ENCODE measurements at places on chromosomes 11 and 22.

DNA sequence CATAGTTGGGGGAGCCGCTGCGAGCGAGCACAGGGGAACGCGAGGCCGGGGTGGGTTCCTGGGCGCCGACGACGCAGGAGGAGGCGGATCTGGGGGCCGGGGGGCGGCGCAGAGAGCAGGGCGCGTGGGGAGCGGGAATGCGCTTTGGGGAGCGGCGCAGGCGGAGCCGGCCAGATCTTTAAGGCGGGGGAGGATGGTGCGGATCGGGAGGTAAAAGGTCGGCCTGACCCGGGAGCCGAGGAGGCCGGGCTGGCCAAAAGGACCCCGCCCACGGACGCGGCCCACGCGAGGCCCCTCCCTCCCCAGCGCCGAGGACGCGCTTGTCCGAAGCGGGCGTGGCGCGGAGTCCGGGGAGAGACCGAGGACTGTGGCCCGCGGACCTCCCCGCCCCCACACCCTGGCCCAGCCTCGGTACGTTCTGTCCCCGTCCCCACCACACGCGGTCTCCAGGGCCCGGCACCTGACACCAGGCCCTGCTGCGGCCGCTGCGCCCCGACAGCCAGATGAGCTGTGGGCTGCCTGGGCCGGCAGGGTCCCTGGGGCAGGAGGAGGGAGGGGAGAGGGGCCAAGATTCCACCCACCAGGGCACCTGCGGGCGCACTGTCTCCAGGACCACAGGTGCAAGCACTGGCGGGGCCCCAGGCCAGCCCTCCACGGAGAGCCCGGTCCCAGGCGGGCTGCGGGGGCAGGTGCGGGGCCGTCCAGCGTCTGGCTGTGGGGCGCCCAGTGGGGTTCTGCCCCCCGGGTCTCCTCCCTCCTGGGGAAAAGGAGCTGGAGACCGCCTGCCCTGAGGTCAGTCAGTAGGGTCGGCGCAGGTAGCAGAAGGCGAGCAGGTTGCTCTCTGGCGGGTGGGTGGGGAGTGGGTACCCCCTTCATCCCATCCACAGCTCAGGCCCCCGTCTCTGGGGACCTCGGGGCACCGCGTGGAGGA is 10.9 kb downstream of the PIM3 start:
- peak; percentile 63 for DNase-seq

GRCh38 chr11:83459798-83460197 is 173.6 kb upstream of the CCDC90B start:
- DNase-seq, result no peak

- no peak for DNase-seq
Measured at GRCh38 chr22:31544481-31545480, 48.4 kb downstream of the SFI1 start.

- peak; percentile 88 for DNase-seq
Measured at GRCh38 chr11:76236092-76236999, 30.0 kb upstream of the WNT11 start.

GRCh38 chr22:39117585-39118191 is 20.6 kb downstream of the APOBEC3H start:
- no peak for DNase-seq

GRCh38 chr11:937841-938261 is 12.2 kb downstream of the AP2A2 start:
- DNase-seq, result no peak

DNA sequence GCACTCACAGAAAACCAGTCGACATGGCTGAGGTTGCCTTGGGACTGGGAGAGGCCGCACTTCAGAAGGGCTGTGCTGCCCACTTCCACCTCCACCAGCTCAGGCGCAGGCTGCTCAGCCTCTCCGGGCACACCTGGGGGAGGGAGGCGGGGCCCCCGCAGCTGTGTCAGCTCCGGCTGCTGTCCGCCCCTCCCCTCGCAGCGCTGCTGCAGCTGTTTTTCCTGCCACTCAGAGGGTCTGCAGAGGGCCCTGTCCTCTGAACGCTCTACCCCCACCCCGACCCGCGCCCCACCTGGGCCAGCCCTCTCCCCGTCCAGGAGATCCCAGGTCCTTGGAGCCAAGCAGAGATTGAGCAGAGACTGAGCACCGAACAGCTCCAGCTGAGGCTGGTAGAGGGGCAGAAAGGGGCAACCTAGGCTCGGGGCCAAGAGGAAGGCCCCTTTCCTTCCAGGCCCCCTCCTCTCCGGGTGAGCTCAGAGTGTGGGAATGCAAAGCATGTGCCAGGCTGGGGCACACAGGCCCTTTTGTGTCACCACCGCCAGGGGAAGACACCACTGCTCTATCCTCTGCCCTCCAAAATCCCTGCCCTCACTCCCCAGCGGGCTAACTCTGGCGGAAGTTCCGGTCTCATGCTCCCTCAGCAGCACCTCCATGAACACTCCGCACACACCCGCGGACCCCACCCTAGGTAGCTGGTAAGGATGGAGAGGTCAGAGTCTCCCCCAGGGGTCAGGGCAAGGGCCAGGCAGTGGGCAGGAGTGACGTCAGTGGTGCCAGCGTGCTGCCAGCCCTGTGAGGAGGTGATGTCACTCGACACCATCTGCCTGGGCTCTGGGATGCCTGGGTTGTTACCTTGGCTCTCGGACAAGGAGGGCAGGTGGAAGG is 1.6 kb downstream of the MCAM start:
- no peak for DNase-seq

GRCh38 chr11:115739878-115740277 is 235.7 kb upstream of the CADM1 start:
- no peak for DNase-seq

DNA sequence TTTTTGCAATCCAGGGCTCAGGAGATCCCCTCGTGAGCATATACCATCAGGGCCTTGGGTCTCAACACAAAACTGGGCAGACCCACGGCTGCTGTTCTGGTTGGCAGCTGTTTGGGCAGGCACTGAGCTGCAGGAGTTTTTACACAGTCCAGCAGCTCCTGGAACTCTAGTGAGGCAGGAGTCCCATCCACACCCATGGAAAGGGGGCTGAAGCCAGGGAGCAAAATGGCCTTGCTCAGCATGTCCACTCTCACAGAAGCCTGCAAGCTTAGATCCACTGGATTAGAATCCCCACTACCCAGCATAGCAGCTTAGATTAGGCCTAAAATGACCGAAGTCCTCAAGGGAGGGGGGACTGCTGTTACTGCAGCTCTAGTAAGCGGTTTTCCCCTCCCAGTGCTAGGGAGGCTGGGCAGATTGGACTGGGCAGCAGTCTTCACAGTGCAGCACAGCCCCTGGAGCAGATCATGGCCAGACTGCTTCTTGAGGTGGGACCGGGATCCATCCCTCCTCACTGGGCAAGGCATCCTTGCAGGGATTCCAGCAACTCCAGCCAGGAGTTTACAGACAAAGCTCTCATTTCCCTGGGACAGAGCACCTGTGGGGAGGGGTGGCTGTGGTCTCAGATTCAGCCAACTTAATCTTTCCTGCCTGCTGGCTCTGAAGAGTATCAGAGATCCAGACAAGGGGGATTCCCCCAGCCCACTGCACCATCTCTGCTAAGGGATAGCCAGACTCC is 36.4 kb upstream of the CARD16 start:
- DNase-seq, result no peak

DNA sequence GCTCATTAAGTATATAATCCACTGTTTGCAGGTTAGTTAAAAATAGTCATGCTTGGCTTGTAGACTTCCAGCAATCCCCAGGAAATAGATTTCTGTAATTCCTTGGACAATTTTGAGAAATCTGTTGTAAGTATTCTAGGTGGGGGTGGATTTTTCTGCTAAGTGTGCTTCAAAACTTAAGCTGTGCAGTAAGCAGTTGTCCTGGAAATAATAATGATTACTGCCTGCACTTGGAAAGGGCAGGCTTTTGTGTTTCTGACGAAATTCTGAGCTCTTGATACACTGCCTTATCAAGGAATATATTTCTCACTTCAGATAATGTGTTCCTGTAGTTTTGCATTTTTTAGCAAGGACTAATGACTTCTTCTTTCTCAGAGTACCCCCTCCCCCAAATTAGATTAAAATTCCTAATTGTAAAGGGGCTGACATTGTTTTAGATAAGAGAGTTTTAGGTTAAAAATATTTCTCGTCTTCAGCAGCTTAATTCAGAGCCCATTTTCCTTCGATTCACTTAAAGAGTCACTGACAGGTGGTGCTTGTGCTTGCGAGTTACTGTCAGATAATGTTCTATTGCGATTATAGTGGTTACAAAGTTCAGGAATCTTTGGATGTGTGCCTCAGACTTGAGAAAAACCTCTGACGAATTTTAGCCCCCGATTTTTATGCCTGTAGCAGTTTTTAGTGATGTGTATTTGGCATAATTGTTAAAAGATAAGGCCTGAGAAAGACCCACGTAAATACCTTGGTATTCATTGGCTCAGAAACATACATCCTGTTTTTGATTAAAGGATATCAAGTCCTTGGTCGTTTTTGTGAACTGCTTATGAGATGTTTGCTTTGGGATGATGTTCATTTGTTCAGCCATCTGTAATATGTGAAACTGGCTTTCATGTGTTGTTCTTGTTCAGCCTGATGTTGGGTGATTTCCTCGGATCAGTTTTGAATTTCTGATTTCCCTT is 120.5 kb downstream of the HIPK3 start:
- no peak for DNase-seq

DNA sequence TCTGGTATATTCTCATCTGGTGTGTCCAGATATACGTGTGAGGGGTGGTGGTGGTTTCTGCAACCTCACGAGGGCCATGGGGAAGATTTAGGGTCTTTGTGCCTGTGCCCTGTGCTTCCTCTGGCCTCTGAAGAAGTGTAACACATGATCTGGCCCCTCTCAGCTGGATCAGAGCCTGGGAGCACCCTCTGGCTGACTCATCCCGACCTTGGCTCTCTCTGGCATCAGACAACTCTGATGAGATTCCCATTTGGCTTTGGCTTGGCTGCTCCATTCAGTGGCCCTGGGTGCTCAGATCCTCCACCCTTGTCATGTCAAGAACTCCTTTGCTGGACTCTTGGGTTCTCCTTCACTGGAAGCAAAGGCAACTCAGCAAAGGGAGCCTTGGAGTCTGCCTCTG is 45.2 kb downstream of the RASSF10 start:
- no peak for DNase-seq

DNA sequence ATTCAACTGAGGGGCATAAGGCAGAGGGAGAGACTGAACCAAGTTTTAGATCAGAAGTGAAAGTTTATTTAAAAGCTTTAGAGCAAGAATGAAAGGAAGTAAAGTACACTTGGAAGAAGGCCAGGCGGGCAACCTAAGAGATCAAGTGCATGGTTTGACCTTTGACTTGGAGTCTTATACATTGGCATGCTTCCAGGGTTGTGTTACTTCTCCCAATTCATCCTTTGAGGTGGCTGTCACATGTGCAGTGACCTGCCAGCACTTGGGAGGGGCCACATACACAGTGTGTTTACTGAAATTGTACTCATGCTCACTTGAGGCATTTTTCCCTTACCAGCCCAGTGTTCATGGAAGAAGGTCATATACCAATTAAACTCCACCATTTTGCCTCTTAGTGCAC is 30.4 kb downstream of the CYP2R1 start:
- DNase-seq, result no peak

- no peak for DNase-seq
Measured at GRCh38 chr22:28783786-28784671, 11.5 kb downstream of the CCDC117 start.
